Skin of body (tissue), 3 donors: ENCODE measurements at places on chromosomes 16 and 17. TPM values are rescaled to one million over a fixed set of nuclear protein-coding genes. Genes with fewer than 3 reads are reported as not detected.

Gene RNU2-1
- total RNA-seq, result not detected

Gene TK1
- 22.8 TPM for total RNA-seq

Gene ALOX15
- total RNA-seq, result 2.9 TPM

Gene HOXB13
- total RNA-seq, result not detected

Gene CMTM2
- 2.5 TPM for total RNA-seq

Gene C17orf78
- not detected for total RNA-seq

Gene RBFOX1
- total RNA-seq, result 4.8 TPM

Gene CTRL
- total RNA-seq, result 0.49 TPM

Gene ITGAD
- total RNA-seq, result 0.10 TPM

Gene MT1H
- not detected for total RNA-seq

Gene ZNF785
- total RNA-seq, result 9.8 TPM

Gene TNFRSF17
- 0.30 TPM for total RNA-seq

Gene NAGS
- total RNA-seq, result 0.49 TPM

Gene TMEM114
- total RNA-seq, result not detected

Gene MYO15A
- 0.59 TPM for total RNA-seq

Gene NQO1
- total RNA-seq, result 4.7 TPM

Gene KRTAP9-4
- total RNA-seq, result 6.5 TPM
